ENCODE measurements at places on chromosomes 12 and 14. TPM values are rescaled to one million over a fixed set of nuclear protein-coding genes. Genes with fewer than 3 reads are reported as not detected.
A peak's percentile ranks its signal among the peaks of the same experiment; 100 is the strongest.

EGLN3 gene
- 9.6 TPM for total RNA-seq

DNA sequence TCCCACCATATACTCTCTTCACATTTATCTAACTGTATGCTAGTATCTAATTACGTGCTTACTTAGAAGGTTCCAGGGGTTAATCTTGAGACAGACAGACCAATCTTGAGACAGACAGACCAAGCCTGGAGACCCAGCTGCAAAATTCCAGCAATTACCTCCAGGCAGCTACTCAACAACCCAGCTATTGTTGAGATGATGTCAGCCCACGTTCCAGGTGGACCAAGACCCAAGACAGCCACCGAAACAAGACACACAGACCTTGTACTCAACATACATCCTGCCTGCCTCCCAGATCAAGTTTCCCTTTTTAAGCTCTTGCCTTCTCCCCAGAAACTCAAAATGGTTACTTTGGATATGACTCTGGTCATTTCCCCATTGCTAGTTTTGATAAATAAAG is 64.9 kb upstream of the VASH1 start:
- no peaks in the 10 kb centered on the region for H3K36me3 ChIP-seq
- peaks cover 1% of the 10 kb centered on the region for H3K27me3 ChIP-seq
- H3K27ac ChIP-seq: no peak overlapping the region
- no peaks in the 10 kb centered on the region for H3K4me1 ChIP-seq
- H3K4me3 ChIP-seq: no peak overlapping the region

DNA sequence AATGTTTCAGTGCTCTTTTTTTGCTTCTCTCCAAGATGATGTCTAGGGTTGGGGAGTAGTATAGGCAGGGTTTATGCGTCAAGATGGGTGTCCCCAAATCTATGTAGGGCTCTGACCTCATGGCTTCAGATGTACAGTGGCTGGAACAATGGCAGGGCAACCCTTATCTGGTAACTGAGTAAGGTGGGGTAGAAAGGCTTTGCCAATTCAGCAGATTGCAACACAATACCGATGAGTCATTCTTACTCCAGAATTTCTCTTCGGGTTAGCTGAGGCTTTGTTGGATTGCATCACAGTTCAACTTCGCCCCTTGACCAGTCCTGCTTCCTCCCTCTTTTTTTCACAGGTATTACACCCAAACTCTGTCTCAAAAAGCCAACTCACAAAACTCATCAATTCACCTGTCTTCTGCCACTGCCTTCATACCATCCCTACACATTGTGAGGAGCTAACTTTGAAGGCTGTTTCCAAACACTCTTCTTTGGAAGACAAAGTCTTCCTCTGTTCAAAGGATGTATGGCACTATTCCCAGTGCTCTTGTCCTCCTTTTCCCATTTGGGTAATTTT is 190.2 kb upstream of the CNOT2 start:
- no peak overlapping the region for H3K27ac ChIP-seq
- H3K4me3 ChIP-seq: no peak overlapping the region
- no peak for DNase-seq
- H3K4me1 ChIP-seq: peaks cover 18% of the 10 kb centered on the region

GRCh38 chr14:74959596-74960180 is 4.3 kb upstream of the PGF start:
- H3K36me3 ChIP-seq: no peaks in the 10 kb centered on the region
- no peak for DNase-seq
- H3K27ac ChIP-seq: no peak overlapping the region
- H3K4me1 ChIP-seq: peaks cover 14% of the 10 kb centered on the region

NGB gene
- not detected for total RNA-seq

IL31 gene
- not detected for total RNA-seq

GRCh38 chr14:80958939-80959338 is 3.5 kb downstream of the TSHR start:
- H3K4me1 ChIP-seq: peaks cover 4% of the 10 kb centered on the region
- peaks cover 70% of the 10 kb centered on the region for H3K27me3 ChIP-seq
- no peak for DNase-seq

DNA sequence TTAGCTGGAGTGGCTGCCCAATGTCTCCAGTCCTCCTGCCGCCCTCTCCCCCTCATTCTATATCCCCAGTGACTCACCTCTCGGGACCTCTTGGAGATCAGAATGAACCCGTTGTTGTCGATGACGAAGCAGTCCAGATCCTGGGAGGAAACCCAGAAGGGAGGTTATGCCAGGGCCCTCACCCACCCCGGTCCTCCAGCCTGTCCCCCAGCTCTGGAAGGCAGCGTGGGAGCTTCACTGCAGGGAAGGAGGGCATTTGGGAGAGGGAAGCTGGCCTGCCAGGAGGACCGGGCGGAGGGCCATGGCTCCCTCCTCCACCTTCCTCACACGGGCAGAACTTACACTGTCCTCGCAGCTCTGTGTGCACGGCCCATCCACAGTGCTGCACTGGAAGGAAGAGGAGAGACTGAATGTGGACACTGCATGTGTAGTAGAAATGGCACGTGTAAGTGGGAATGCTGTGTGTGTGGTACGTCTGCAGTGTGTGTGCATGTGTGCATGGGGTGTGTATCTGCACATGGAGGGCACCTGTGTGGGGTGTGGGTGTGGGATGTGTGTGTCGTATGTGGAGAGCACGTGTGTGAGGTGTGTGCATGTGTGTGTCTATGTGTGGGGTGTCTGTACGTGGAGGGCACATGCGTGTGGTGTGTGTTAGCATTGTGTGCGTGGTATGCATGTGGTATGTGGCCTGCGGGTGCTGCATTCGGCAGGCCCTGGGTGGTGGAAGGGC is 10.0 kb upstream of the LRTM2 start:
- no peak overlapping the region for H3K27ac ChIP-seq
- H3K4me3 ChIP-seq: no peak overlapping the region
- H3K36me3 ChIP-seq: no peaks in the 10 kb centered on the region
- H3K27me3 ChIP-seq: peaks cover 12% of the 10 kb centered on the region
- no peak for DNase-seq
- H3K4me1 ChIP-seq: no peaks in the 10 kb centered on the region

ASIC1 gene
- total RNA-seq: 7.2 TPM

DNA sequence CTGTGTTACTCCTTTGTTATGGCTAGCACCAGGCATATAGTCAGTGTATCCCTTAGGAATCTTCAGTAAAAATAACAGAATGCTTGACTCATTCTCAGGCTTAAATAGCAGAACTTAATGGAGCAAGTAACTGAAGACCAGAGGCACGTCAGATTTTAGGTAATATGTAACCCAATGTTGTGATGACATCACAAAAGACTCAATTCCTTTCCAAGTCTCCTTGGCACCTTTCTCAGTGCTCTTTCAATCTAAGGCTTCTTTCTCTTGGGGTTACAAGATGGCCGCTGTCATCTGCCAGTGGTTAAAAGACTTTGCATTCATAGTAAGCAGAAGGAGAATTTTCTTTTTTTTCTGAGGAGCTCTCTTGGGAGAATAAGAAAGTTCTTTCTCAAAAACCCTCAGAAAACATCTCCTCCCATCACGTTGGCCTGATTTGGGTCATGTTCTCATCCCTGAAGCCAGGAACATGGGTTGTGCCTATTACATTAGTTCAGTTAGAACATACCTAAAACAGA is 33.4 kb upstream of the DCN start:
- no peak for DNase-seq
- peaks cover 19% of the 10 kb centered on the region for H3K4me1 ChIP-seq
- no peak overlapping the region for H3K4me3 ChIP-seq
- H3K27me3 ChIP-seq: no peaks in the 10 kb centered on the region
- H3K36me3 ChIP-seq: peaks cover 7% of the 10 kb centered on the region
- H3K27ac ChIP-seq: no peak overlapping the region

- H3K36me3 ChIP-seq: peaks cover 16% of the 10 kb centered on the region
- peaks cover 18% of the 10 kb centered on the region for H3K4me1 ChIP-seq
- no peaks in the 10 kb centered on the region for H3K27me3 ChIP-seq
- peak overlapping the region; percentile 24 for H3K27ac ChIP-seq
- no peak overlapping the region for H3K4me3 ChIP-seq
Observed at GRCh38 chr12:100058482-100059029, 73.8 kb upstream of the ANKS1B start.

GRCh38 chr14:37318938-37319337 is 121.2 kb downstream of the MIPOL1 start:
- H3K4me3 ChIP-seq: no peak overlapping the region
- H3K4me1 ChIP-seq: no peaks in the 10 kb centered on the region
- no peaks in the 10 kb centered on the region for H3K27me3 ChIP-seq

RNF31 gene
- total RNA-seq: 90.5 TPM

- H3K4me3 ChIP-seq: no peak overlapping the region
- peaks cover 9% of the 10 kb centered on the region for H3K27me3 ChIP-seq
- no peak for DNase-seq
- H3K36me3 ChIP-seq: no peaks in the 10 kb centered on the region
Observed at GRCh38 chr14:98364961-98365360, 907.0 kb downstream of the BCL11B start.

STXBP6 gene
- total RNA-seq: 14.5 TPM

HVCN1 gene
- 5.1 TPM for total RNA-seq

ANO6 gene
- total RNA-seq: 40.1 TPM

- no peaks in the 10 kb centered on the region for H3K27me3 ChIP-seq
- DNase-seq: no peak
- peaks cover 7% of the 10 kb centered on the region for H3K4me1 ChIP-seq
Observed at GRCh38 chr12:15752785-15753184, 36.4 kb downstream of the EPS8 start.

GRCh38 chr12:32419520-32419960 is 20.2 kb downstream of the FGD4 start:
- H3K4me1 ChIP-seq: peaks cover 29% of the 10 kb centered on the region
- H3K4me3 ChIP-seq: no peak overlapping the region
- peak overlapping the region; percentile 57 for H3K27ac ChIP-seq
- H3K36me3 ChIP-seq: peaks cover 13% of the 10 kb centered on the region
- no peaks in the 10 kb centered on the region for H3K27me3 ChIP-seq
- DNase-seq: no peak

GRCh38 chr14:50061664-50062437 is 54.5 kb downstream of the VCPKMT start:
- no peaks in the 10 kb centered on the region for H3K36me3 ChIP-seq
- no peaks in the 10 kb centered on the region for H3K27me3 ChIP-seq
- H3K4me1 ChIP-seq: peaks cover 40% of the 10 kb centered on the region
- H3K4me3 ChIP-seq: no peak overlapping the region

DNA sequence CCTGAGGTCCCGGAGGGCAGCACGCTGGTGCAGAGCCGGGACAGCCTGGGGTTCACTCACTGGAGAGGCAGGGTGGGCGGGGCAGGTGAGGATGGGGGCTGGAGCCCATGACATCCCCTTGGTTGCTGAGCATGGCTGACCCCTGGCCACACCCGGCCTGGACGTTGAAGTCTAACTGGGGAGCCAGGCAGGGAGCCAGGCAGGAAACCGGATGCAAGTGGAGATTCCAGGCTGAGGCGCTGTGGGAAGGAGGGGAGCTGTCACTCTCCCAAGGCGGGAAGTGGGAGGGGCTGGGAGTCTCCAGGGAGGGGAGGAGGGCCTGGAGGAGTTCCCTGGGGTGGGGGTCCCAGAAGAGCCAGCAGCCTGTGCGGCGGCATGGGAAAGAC is 7.7 kb upstream of the INF2 start:
- peak; percentile 71 for DNase-seq
- peaks cover 58% of the 10 kb centered on the region for H3K4me1 ChIP-seq
- H3K27me3 ChIP-seq: no peaks in the 10 kb centered on the region

DNA sequence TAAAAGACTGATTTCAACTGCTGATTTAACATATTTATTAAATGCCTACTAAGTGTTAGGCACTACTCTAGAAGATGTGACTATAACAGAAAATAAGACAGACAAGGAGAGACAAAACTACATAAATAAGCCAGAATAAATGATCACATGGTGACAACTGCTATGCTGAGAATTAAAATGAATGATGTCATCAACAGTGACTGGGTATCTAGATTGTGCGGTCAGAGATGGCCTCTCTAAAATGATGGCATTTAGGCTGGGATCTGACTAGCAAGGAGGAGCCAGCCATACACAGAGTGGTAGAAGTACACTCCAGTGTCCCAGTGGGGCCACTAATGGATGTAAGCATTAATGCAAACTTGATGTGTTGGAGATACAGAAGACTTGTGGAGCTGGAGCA is 37.6 kb upstream of the SOX5 start:
- no peaks in the 10 kb centered on the region for H3K27me3 ChIP-seq
- no peak overlapping the region for H3K27ac ChIP-seq
- H3K4me3 ChIP-seq: no peak overlapping the region
- no peaks in the 10 kb centered on the region for H3K36me3 ChIP-seq
- DNase-seq: no peak
- no peaks in the 10 kb centered on the region for H3K4me1 ChIP-seq

DNA sequence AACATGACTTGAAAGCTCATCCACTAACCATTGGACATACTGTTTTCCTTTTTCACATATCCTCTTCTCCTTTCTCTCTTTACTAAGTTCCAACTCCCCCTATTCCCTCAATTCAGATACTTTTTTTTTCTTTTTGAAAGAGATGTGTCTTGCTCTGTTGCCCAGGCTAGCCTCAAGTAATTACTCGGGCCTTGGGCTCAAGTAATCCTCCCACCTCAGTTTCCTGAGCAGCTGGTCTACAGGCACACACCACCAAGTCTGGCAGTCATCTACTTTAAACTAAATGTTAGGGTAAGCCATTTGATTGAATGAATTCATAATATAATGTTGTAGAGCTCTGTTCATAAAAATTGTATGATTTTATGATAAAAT is 15.5 kb downstream of the LEMD3 start:
- DNase-seq: no peak
- H3K27me3 ChIP-seq: no peaks in the 10 kb centered on the region
- no peak overlapping the region for H3K4me3 ChIP-seq
- H3K27ac ChIP-seq: no peak overlapping the region

DNA sequence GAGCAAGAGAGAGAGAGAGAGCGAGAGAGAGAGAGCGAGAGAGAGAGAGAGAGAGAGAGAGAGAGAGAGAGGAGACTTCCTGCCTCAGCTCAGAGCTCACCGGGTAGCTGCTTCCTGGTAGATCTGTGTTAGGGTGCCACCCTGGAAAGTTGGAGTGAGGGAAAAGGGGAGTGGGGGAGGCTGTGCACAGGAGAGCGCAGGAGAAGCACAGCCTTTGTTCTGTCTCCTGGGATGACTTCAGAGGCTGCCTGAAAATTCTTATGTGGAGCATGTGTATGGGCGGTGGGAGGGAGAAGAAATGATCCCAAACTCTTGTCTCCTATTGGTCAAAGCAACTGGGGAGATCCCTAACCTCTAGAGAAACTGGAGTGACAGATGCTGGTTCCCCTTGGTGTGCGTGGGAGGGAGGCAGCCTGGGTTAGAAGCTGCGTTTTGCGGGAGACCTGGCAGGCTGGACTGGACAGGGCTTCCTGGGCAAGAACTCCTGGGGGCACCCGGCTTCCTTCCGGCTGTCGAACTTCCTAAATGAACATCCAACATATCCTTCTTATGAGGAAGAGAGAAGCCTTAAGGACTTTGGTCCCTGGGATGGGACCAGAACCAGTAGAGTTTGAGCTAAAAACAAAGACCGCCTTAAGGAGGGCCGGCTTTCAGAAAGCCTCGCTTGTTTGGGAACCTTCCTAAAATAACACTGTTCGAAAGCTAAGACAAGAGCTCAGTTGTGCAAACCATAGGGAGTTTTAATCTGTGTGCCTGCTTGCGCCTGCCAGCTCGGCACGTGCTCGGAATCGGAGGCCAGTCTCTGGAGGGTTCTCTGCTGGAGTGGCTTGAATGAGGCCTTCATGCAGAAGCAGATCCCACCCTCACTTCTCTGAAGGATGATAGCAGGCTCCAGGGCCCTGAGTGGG is 30.4 kb upstream of the BEGAIN start:
- no peak overlapping the region for H3K4me3 ChIP-seq
- H3K27me3 ChIP-seq: peaks cover 12% of the 10 kb centered on the region
- no peaks in the 10 kb centered on the region for H3K36me3 ChIP-seq
- no peak overlapping the region for H3K27ac ChIP-seq
- peaks cover 11% of the 10 kb centered on the region for H3K4me1 ChIP-seq
- DNase-seq: no peak

LBHD2 gene
- total RNA-seq: not detected

GRCh38 chr14:34344318-34344717 is 117.7 kb downstream of the SPTSSA start:
- H3K4me1 ChIP-seq: no peaks in the 10 kb centered on the region
- H3K4me3 ChIP-seq: no peak overlapping the region
- no peaks in the 10 kb centered on the region for H3K27me3 ChIP-seq
- H3K27ac ChIP-seq: no peak overlapping the region
- H3K36me3 ChIP-seq: peaks cover 4% of the 10 kb centered on the region
